Heart left ventricle (tissue), 16 donors: ENCODE measurements at places on chromosomes 3 and 15. TPM values are rescaled to one million over a fixed set of nuclear protein-coding genes. Genes with fewer than 3 reads are reported as not detected.

Gene MYO5C
- 7.2 TPM for total RNA-seq

Gene POPDC2
- 791 TPM for total RNA-seq

Gene C15orf40
- 11.1 TPM for total RNA-seq

Gene CHRNB4
- total RNA-seq: not detected

Gene IQCH
- total RNA-seq: 2.5 TPM

Gene UROC1
- not detected for total RNA-seq

Gene KLHL40
- total RNA-seq: 2.1 TPM

Gene SPESP1
- 3.9 TPM for total RNA-seq

Gene GMPS
- 36.8 TPM for total RNA-seq

Gene CHRM5
- not detected for total RNA-seq

Gene B3GNT5
- 1.4 TPM for total RNA-seq

Gene FOXB1
- total RNA-seq: not detected

Gene EEF1AKMT4
- 2.8 TPM for total RNA-seq

Gene GATM
- total RNA-seq: 18.5 TPM

Gene CTSH
- 111 TPM for total RNA-seq

Gene FANCD2
- 2.4 TPM for total RNA-seq
